ENCODE measurements at places on chromosomes 12 and 14.

DNA sequence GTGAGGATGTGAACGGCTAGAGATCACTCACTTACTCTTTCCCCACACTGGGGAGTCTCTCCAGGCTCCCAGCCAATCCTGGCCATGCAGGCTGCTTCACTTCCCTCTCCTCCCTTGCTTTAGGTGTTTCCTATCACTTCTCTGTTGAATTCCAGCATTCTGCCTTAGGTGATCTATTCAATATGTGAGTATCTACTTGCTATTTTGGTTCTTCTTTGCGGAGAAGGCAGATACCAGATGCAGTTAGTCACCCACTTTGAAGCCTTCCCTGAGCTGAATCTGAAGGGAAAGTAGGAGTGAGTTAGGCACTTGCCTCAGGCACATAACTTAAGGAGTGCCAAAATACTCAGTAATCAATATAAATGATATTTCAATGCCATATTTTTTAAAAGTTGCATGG, 36.0 kb upstream of the FAR2 start:
- DNase-seq = no peak

GRCh38 chr14:93784878-93785277, 3.4 kb downstream of the PRIMA1 start:
- DNase-seq = no peak

GRCh38 chr14:93034671-93034994, 81.1 kb downstream of the ITPK1 start:
- no peak for DNase-seq

DNA sequence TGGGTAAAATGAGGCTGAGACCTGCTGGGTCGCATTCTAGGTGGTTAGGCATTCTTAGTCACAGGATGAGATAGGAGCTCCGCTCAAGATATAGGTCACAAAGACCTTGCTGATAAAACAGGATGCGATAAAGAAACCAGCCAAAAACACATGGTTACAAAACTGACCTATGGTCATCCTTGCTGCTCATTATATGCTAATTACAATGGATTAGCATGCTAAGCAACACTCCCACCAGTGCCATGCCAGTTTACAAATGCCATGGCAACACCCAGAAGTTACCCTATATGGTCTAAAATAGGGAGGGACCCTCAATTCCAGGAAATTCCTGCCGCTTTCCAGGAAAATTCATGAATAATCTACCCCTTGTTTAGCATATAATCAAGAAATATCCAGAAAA, 132.4 kb downstream of the BRMS1L start:
- DNase-seq = no peak

DNA sequence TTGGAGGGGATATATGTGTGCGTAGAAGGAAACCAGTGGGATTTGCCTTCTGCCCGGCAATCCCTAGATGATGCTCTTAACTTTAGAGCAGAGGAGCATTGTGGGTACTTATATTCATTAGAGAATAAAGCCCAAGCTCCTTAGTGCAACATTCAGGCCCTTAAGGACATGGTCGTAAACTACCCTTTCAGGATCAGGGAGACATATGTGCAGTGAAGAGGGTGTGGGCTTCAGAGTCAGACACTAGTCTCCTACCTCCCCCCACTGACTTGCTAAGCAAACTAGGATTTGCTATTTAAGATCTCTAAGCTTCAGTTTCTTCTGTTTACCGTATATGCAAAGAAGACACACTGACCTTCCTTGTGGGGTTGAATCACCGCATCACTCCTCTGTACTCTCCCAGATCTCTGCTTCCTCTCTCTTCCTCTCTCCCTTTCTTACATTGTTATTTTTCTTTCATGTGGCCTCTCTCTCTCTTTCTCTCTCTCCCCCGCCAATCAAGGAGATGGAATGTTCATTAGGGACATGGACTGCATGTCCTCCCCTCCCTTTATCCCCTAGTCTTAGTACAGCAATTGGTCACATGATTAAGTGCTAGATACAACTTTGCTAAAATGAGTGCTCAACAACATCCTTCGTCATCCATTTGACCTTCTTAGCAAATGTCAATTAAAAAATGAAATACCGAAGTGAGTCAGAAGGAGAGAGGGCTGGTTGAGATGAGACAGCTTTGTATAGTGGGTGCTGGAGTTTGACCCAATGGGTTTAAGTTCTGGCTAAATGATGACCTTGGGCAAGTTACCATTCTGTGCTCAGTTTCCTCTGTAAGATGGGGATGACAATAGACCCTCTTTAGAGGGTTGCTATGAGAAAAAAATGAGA, 91.7 kb downstream of the TMX1 start:
- DNase-seq = no peak

DNA sequence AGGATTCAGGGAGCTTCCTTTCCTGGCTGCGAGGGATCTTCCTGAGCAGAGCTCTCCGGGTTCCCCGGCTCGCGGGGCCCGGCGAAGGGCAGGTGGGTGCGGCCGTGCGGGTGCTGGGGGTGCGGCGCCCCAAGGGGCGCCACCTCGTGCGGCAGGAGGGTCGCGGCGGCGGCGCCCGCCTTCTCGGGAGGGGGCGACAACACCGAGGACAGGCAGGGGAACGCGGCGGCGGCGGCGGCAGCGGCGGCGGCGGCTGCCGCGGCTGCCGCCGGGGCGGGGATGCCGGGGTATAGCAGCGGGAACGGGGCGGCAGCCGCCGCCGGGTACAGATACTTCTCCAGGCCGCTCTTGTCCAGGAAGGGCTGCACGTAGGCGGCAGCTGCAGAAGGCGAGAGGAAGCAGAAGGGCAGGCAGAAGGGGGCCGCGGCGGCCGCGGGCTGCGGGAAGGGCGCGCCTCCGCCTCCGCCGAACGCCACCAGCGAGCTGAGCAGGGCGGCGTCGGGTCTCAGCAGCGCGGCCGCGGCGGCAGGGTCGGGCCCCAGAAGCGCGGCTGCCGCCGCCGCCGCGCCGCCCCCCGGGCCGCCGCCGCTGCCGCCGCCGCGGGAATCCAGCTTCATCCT, 2.7 kb downstream of the BHLHE41 start:
- peak; percentile 30 for DNase-seq

GRCh38 chr14:28656704-28657255, 109.8 kb upstream of the FOXG1 start:
- no peak for DNase-seq

- no peak for DNase-seq
These were observed 65.2 kb downstream of the WIF1 start for GRCh38 chr12:65055859-65056258.

DNA sequence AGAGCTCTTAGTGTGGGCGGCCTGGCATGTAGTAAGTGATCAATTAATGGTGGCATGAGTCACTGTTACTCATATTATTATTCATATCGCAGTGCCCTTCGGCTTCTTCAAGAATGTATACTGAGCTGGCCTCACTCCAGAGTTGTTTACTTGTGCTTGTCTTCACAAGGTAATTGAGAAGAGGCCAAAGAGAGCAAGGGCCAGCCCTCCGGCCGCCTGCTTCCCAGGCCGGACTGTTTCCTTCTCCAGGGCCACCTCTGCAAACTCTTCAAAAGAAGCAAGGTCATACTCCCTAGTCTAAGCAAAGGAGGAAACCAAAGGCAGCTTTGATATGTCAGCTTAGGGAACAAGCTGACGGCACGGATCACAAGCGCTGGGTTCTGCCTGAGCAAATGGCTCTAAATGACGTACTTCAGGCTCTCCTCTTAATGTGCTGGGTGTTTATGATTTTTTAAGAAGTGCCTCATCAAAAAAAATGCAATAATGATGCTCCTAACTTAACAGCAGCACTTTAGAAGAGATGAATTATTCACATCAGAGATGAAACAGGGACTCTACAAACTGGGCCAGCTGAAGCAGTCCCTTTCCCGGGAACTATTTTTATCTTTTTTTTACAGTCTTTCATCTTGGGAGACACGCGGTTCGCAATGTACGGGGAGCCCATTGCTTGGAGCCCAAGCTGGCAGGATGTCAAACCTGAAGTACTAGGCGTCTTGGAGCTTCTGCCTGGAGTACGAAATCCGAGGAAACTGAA, 65.6 kb upstream of the DLK1 start:
- DNase-seq = no peak

GRCh38 chr14:79548836-79549235, 662.5 kb downstream of the DIO2 start:
- DNase-seq = no peak

DNA sequence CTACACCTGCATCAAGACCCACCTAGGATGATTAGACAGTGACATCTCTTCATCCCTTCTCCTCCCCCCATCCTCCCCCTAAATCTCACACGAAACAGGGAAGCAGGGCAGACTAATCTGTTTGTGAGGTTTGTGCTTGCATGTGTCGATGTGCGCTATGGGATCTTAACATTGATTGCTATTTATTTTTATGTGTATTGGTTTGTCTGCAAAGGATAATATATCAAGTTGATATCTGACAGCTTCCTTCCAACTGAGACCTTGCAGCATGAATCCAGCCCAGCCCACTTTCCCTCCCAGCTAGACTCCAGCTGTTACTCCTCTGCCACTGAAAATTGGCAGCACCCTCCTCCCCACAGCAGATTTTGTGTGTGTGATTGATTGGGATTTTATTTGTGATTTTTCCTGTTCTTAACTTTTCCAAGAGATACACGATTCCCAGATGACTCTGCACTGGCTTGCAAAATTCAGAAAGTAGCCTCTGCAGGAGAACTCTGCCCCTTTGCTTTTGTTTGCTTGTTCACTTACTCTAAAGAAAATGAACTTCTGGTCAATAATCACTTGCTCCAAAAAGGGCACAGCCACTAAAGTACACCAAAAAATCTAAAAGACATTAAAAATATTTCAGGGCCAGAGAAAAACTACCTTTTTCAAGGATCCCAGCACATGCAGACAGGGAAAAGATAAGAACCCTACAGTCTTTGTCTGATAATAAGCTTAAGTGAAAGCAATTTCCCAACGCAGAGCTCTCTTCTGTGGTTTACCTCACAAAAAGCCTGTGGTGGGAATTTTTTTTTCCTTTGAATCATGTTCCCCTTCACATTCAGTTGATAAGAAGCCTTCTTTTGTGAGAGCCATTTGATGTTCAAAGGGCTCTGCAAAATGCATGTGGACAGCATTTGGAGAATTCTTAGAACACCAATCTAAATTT, 222.1 kb downstream of the RPS29 start:
- DNase-seq = no peak

- DNase-seq = no peak
These were observed 753 bp upstream of the DLGAP5 start for GRCh38 chr14:55192054-55192621.

DNA sequence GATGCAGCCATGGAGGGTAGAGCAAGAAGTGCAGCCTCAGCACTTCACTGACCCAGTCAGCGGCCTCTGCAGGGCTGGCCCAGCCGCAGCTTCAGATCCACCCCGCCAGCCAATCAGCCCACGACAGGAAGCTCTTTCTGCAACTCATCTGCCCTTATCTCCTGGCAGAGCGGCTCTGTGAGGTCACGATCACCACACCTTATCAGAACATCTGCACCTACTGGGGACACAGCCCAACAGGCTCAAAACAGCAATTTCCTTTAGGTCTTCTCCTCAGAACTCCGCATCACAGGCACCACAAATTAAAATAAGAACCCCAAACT, 287.3 kb downstream of the BCL11B start:
- DNase-seq = peak; percentile 63

DNA sequence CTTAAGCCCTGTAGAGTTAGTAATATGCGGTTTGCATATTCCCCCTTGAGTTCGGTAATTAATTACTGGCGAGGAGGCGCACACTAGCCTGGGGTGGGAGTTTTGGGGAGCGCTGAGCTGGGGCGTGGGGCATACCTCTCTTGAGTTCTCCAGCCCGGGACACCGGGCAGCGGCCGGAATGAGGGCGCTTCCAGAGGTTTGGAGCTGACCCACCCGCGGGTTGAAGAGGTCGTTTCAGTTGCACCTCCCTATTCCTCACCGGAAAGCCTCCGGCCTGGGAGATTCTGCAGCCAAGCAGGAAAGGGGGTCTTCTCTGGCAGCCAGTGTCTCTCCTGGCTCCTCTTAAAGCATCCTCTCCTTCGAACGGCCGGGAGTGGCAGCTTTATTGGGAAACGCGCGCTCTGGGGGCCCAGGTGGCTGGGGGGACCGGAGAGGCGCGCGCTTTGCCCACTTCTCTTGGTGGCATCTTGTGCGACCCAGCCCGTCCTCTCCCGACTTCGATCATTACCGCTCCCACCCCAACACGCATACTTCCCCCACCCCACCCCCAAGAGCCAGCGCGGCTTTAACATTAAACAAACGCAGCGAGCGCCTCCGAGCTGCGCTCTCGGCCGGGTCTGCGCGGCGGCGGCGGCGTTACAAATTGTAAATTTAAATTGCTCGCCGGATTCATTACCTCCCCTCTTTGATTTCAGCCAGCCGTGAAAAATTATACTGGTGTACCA, 3.9 kb upstream of the LHX5 start:
- DNase-seq = no peak

DNA sequence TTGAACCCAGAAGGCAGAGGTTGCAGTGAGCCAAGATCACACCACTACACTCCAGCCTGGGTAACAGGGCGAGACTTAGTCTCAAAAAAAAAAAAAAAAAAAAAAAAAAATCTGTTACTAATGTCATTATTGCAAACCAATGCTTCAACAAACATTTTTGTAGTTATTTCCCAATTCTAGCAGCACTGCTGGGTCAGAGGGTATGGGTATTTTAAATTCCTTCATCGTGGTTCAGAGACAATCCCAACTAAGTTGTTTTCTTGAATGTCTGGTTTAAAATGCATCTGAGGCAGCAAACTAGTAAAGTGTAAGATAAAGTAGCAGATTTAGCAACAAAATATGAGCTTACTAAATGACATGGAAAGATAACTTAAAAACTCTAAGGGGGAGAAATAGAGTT, 65.6 kb downstream of the FERMT2 start:
- DNase-seq = no peak

- no peak for DNase-seq
These were observed 29.7 kb downstream of the CLMN start for GRCh38 chr14:95290021-95290420.

GRCh38 chr14:42407153-42407552, 800.5 kb downstream of the LRFN5 start:
- no peak for DNase-seq

DNA sequence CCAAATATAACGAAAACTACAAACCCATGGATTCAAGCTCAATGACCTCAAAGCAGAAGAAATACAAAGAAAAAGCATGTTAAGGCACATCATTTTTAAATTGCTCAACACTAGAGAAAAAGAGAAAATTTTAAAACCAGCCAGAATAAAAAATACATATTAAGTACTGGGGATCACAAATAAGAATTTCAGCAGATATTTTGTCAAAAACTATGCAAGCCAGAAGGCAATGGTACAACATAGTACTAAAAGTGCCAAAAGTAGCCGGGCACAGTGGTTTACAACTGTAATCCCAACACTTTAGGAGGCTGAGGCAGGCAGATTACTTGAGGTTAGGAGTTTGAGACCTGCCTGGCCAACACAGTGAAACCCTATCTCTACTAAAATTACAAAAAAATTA, 10.2 kb downstream of the SGPP1 start:
- DNase-seq = no peak

- no peak for DNase-seq
These were observed 87.6 kb downstream of the SYNE2 start for GRCh38 chr14:63940387-63940786.

GRCh38 chr14:80615831-80616230, 325.7 kb downstream of the CEP128 start:
- no peak for DNase-seq

- no peak for DNase-seq
These were observed 117.2 kb downstream of the TMX1 start for GRCh38 chr14:51357250-51357649.

Data from activated CD8-positive, alpha-beta memory T cell treated with anti-CD3 and anti-CD28 coated beads, Interleukin-2, amount 50 U/mL, for 4 hours (primary cell).